Stimulated activated CD8-positive, alpha-beta memory T cell treated with anti-CD3 and anti-CD28 coated beads, Interleukin-15, amount 100 ng/mL, for 4 hours (primary cell): ENCODE measurements at places on chromosomes 13 and 19.

GRCh38 chr13:46571189-46571908 lies 18.4 kb downstream of the LRCH1 start:
- no peak for DNase-seq

GRCh38 chr13:74128156-74128767 lies 5.9 kb downstream of the KLF12 start:
- DNase-seq: no peak

GRCh38 chr19:48501494-48502349 lies 9.9 kb downstream of the LMTK3 start:
- DNase-seq: no peak

- no peak for DNase-seq
Observed at GRCh38 chr19:16232127-16232526, 34.4 kb downstream of the AP1M1 start.

DNA sequence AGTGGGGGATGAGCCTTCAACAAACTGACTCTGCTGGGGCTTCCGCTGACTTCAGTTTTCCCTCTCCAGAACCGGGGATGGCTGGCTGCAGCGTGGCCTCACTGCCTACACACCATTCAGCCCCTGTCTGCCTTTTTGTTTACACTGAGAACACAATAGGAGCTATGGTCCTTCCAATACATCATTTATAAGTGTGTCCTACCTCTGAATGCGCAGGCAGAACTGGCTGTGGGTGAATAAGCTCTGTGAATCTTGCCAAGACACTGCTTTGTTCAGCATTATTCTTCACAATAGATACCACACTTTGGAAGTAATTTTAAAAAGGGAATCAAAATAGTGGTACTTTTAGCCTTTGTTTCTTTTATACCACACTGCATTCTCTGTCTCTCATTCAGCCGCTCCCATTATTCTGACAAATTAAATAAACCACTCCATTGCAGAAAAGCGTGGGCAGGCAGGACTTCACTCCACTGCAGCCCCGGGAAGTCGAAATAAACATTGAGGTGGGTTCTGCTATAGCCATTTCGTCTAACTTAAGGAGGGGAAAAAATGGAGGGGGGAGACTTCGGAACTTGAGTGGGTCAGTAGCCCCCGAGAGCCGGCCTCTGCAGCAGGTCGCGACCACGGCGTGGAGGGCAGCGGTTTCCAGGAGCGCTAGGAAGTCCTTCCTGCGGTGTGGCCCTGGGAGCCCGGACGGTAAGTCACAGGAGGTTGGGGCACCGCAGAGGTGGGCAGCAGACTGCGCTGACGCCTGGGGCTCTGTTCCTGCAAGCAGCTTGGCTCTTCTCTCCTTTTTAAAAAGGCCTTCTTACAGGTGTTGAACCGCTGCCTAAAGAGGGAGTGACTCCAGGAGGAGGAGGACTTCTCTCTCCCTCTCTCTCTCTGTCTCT lies 94.8 kb upstream of the SOX1 start:
- no peak for DNase-seq

DNA sequence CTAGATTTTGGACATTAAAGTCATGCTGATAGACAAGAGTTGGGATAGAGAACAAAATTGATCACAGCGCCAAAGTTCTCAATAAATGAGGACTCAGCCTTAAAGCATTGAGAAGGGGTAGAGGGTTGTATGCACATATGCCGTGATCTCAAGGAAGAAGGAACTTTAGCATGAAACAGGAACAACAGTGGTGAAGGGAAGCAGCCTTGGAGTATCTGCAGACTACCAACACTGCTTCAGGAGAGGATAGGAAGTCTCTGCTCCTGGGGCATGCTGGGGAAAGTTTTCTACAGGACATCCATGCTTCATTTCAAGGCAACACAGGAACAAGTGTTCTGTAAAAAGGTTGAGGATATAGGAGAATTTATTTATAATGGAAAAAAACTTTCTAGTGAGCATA lies 111.9 kb upstream of the MLNR start:
- no peak for DNase-seq

DNA sequence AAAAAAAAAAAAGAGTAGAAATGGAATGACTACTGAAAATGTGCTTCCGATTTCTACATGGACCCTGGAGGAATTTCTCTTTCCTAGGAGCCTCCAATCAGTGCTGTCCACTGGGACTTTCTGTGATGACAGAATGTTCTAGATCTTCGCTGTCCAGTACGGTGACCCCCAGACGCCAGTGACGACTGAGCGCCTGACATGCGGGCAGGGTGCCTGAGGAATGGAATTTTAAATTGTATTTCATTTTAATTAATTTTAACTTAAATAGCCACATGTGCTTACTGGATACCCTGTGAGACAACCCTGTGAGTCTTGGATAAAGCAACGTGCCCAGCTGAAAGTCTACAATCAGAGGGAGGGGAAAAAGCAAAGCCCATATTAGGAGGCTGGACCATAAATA lies 4.1 kb upstream of the TLE6 start:
- no peak for DNase-seq

DNA sequence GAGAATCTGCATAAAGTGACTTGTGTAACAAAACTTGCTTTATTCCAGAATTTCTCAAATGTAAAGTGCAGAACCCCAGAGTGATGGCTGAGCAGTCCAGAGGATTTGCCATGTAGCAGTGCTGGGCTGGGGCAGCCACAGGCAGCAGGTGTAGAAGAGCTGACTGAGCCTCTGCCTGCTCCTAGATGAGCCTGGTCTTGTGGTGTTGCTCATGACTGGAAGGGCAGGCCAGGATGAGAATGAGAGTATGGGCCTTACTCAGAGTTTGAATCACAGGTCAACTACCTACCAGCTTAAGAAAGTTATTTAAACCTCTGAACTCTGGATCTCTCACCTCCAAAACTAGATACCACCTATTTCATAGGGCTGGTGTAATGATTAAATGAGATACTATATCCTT lies 2.9 kb upstream of the C13orf42 start:
- no peak for DNase-seq

DNA sequence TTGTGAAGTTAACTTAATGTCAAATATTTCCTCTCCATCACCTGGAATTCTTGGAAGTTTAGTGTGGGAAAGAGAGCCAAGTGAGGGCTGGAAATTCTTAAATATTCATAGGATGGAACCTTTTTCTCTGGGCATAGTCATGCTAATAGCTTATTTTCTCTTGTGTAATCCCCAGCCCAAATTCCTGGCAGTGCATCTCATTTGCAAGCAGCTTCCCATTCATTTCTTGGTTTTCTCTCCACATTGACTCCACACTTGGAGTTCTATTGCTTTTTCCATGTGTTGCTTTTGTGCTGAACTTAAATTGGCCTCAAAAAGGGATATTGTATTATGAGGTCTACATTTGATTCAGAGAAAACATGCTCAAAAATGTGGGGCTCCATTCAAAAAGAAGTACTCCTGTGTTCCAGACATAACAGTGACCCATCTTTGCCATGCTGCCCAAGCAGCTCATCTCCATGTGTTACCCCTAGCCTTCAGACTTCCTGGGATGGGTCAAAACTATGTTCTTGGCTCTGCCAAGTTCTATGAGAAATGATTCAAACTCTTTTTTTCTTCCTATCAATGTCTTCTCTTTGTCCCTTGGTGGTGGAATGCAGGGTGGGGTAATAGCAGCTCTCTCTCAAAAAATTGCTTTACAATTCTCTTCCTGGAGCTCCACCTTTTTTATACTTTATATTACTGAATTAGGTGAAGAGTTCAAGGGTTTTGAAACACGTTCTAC lies 2471.5 kb downstream of the PCDH9 start:
- DNase-seq: no peak

- DNase-seq: no peak
Observed at GRCh38 chr13:79725841-79726240, 244.9 kb downstream of the NDFIP2 start.

DNA sequence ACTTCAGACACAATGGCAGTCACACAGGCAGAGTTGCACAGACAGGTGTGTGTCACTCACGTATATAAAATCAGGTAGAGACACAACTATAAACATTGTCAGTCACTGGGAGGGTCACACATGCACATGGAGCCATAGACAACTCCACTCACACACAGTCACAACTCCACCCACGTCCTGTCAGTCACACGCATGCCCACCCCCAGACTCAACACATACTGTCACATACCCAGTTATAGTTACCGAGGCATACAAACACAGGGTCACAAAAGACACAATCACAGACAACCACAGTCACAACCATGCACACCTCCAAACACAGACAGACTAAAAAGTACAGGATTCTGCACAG lies 1.5 kb downstream of the NUMBL start:
- DNase-seq: no peak

DNA sequence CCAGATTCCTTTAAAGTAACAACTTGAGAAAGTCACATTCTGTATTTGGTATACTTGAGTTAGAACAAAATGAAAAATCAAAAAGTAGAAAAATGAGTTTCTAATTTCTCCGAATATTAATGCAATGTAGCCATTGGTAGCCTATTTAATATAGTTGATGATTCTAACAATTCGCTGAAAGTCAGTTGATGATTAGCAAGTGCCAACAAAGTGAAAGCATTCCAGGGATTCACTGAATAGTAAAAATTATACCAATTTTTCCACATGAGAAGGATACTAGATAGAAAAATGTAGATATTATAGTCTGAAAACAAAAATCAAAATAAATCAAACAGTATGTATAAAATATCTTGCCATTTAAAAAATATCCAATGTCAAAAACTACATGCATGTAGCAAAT lies 117.2 kb downstream of the FREM2 start:
- DNase-seq: no peak

DNA sequence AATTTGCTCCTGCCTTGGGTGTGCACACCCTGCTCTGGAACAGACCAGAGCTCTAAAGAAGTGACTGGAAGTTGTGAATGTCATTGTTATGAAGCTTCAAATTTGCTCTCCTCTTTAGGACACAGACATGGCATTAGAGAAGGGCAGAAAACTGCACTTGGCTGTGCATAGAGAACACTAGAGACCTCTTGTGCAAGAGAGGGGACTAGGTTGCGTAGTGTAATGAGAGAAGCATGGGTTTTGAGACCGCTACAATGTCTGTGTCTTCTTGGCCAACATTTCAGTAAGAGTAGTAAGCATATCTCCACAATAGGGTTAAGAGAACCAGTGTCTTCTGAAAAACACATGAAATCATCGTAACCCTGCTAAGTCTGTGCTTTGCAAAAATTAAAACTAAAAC lies 423.3 kb downstream of the SPRY2 start:
- no peak for DNase-seq

DNA sequence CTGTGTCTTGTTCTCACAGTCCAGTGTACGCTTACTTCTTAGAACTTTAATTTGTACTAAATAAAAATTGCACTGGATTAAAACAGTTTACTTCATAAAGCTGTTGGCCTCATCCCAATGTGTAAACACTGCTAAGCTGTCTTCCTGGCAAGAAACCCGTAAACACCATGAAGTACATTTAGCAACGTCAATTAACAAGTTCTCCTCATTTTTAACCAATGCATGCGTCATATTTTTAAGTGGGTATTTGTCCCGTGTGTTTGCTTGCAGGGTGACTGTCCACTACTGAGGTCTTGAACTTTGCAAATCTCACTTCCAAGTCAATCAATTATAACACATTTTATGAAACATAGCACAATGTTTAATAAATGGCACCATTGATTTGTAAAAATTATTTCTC lies 28.2 kb downstream of the LAIR2 start:
- no peak for DNase-seq
